ENCODE measurements at places on chromosomes 12 and 14. TPM values are rescaled to one million over a fixed set of nuclear protein-coding genes. Genes with fewer than 3 reads are reported as not detected.
A peak's percentile ranks its signal among the peaks of the same experiment; 100 is the strongest.

OAS2 gene
- 3.6 TPM for total RNA-seq

NOVA1 gene
- total RNA-seq = 7.4 TPM

TAS2R30 gene
- total RNA-seq = 9.9 TPM

BDKRB1 gene
- not detected for total RNA-seq

- peaks cover under 1% of the 10 kb centered on the region for H3K4me1 ChIP-seq
- H3K27me3 ChIP-seq = no peaks in the 10 kb centered on the region
- H3K4me3 ChIP-seq = no peak overlapping the region
These were observed 57.1 kb upstream of the CRACR2A start for GRCh38 chr12:3810016-3810370.

DNA sequence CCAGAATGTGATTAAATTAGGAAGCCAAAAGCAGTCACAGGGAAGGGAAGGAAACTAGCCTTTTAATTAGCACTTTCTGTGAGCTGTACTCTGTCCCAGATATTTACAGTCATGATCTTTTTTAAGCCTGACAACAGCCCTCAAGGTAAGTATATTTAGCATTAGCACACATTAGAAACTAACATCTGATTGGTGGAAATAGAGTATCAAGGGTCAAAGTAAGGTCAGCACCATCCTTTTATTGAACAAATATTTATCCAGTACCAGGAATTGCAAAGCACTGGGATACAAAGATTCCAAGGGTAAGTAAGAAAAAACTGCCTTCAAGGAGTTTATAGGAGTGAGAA is 28.2 kb downstream of the RPGRIP1 start:
- no peaks in the 10 kb centered on the region for H3K4me1 ChIP-seq
- no peaks in the 10 kb centered on the region for H3K27me3 ChIP-seq
- H3K27ac ChIP-seq = no peak overlapping the region
- no peak for DNase-seq
- H3K4me3 ChIP-seq = peak overlapping the region; percentile 2

- H3K27ac ChIP-seq = no peak overlapping the region
- H3K4me1 ChIP-seq = no peaks in the 10 kb centered on the region
- no peak overlapping the region for H3K4me3 ChIP-seq
These were observed 525.8 kb upstream of the FBXO33 start for GRCh38 chr14:39957987-39958386.

GRCh38 chr14:32075672-32076277 is 1.3 kb upstream of the ARHGAP5 start:
- no peaks in the 10 kb centered on the region for H3K4me1 ChIP-seq
- H3K27me3 ChIP-seq = no peaks in the 10 kb centered on the region
- H3K4me3 ChIP-seq = peak overlapping the region; percentile 95
- H3K36me3 ChIP-seq = no peaks in the 10 kb centered on the region

GRCh38 chr12:91210618-91211017 is 28.0 kb upstream of the DCN start:
- H3K27ac ChIP-seq = no peak overlapping the region
- H3K4me1 ChIP-seq = no peaks in the 10 kb centered on the region
- no peak for DNase-seq
- H3K36me3 ChIP-seq = no peaks in the 10 kb centered on the region

DNA sequence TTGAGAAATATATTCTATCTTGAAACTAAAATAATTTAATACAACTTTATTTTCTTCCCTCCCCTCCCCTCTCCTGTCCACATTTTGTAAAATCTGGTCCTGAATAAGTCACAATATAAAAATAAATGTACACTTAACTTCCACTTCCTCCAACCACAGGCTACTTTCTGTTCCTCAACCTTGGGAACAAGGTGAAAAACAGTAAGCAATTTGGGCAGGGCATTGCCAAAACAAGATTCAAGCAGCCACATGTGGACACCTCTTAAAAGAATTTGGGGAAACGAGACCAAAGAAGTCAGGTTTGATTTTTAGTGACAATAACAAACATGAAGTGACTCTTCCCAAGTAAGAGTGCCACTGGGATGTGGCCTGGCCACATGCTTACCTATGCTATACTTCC is 115.7 kb downstream of the PTPRQ start:
- H3K4me1 ChIP-seq = no peaks in the 10 kb centered on the region
- no peaks in the 10 kb centered on the region for H3K36me3 ChIP-seq
- DNase-seq = no peak
- H3K4me3 ChIP-seq = no peak overlapping the region

DNA sequence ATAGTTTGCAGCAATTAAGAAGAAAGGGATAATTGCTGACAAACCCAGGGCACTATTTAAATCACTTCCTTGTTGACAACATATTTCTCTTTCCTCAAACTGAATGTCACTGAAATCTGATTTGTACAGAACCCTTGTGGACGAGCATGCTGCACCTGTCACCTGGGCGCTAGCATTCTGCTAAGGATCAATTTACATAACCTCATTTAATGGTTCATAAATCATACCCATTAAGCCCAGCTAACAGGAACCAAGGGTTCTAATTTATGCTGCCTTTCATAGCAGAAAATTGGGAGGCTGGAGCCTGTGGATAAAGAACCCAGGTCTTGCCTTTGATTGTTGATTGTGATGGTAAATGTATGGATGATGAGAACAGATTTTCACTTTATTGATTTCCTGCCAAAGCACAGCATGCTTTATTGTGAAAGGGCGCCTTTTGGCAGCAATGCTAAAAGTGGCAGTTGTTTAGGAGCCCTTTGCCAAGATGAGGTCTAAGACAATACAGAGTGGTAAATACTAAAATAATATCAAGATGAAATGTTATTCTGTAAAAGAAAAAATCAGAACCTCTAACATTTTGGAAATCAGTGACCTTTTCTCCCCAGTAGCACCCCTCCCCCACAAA is 95.4 kb downstream of the NKX2-1 start:
- DNase-seq = no peak
- no peak overlapping the region for H3K4me3 ChIP-seq
- H3K27ac ChIP-seq = no peak overlapping the region
- H3K4me1 ChIP-seq = no peaks in the 10 kb centered on the region

- no peaks in the 10 kb centered on the region for H3K36me3 ChIP-seq
- no peak for DNase-seq
- H3K4me3 ChIP-seq = no peak overlapping the region
- H3K27ac ChIP-seq = no peak overlapping the region
These were observed 59.5 kb downstream of the SLC4A8 start for GRCh38 chr12:51484119-51484518.

All from ovary (tissue), 10 donors.